ENCODE measurements at places on chromosomes 4 and X.
A peak's percentile ranks its signal among the peaks of the same experiment; 100 is the strongest.

DNA sequence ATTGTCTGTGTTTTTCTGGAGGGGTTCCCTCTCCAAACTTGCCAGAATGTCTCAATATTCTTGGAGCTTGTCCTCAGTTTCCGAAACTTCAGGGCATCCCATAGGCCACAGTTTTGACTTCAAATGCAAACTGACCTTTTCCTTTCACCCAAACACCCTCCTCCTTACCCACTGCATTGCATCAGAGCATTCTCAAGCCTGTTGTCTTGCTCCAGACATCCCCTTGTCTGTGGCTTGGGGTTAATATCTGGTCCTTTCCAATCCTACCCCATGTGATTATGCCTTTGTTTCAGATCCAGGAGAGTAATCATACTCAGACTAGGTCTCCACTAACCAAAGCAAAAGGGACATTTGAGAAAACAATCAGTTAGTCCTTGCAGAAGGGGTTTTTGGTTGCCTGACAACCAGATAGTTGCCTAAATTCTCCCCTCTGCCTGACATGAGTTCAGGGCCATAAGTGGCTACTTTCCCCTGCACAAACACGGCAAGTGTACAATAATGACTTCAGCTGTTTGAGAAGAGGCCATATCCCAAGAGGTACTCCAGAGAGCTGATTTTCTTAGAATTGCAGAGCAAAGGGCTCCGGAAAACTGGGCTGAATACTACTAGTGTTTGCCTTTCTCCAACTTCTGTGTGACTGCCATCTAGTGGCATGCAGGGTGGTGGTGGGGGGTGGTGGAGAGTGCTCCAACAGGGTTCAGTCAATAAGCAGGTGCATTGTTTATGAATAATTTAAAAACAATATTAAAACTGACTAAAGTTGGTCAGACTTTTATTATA lies 130.2 kb downstream of the CHRDL1 start:
- DNase-seq: peak; percentile 27

GRCh38 chrX:114959729-114960128 lies 57.7 kb downstream of the IL13RA2 start:
- no peak for DNase-seq

- no peak for DNase-seq
These were observed 12.5 kb downstream of the KLHL15 start for GRCh38 chrX:24014388-24015018.

- no peak for DNase-seq
These were observed 66.1 kb upstream of the ZNF827 start for GRCh38 chr4:146004730-146005129.

- DNase-seq: no peak
These were observed 75.2 kb downstream of the JAKMIP1 start for GRCh38 chr4:6125103-6125651.

DNA sequence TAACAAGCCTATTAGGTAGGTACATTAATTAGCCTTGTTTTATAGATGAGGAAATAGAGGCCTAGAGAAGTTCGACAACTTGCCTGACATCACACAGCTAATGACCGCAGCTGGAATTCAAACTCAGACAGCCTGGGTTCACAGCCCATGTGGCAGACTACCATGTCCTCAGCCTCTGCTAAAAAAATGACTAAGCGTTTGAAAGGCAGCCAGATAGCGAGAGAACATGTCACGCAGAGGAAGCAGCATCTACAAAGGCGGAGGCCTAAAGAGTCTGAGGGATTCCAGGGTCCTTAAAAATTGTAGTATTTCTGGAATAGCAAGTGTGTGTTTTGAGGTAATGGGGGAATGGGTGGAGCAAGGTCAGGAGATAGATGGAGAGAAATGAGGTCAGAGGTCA lies 33.2 kb upstream of the BMP15 start:
- DNase-seq: no peak

- DNase-seq: no peak
These were observed 114.2 kb downstream of the ZNF827 start for GRCh38 chr4:145824463-145824862.

GRCh38 chr4:65416891-65417290 lies 253.4 kb downstream of the EPHA5 start:
- DNase-seq: no peak

DNA sequence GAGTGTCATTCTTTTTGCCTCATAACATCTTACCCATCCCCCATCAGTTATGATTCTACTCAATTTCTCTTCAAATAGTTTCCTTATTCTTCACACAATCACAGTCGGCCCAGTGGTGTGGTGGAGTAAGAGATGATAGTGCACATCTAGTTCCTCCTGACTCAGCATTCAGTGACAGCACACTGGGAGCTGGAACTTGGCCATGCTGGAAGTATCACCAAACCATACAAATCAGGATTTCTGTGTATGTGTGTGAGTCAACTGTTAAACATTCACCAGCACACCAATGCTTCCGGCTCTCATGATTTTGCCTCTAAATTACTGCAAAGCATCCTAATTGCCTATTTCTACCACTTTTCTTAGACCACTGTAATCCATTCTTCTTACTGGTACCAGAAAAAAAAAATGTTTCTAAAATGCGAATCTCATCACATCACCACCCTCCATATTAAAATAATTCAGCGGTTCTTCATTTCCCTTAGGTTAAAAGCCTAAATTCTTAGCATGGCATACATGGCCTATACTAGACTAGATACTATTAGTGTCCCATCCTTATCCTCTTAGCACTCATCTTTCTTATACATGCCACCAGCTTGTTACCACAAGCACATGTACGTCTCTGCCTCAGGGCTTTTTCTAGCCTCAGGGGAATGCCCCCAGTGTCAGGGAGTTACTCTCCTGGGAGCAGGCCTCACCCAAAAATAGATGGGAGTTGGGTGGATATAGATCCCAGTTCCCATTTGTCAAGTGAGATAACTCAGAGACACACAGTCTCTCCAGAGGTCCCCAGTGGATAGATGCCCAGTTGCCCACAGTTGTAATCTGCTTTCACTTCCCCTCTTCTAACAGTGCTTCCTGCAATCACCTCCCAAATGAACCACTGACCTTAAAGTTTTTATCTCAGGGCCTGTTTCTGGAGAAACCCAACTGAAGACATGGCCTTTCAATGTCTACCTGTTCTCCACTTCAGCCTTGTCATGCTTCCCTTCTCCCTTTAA lies 49.2 kb upstream of the DDX53 start:
- no peak for DNase-seq

DNA sequence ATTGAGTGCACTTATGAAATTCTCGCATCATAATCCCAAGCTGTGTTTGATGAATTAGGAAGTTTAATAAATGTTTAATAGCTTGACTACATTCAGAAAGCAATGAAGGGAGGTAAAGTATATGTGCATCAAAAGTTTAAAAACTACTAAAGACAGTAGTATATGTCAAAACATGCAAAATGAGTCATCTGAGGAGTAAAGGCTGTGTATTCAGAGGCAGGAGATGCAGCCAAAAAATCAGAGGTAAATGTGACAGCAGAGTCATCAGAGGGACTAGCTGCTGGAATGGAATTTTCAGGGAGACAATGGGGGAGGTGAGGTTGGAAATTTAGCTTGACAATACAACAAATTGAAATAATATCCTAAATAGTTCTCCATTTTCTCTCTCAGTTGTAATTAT lies 127.0 kb upstream of the FUNDC1 start:
- DNase-seq: no peak

GRCh38 chrX:30795981-30796958 lies 92.8 kb downstream of the TAB3 start:
- no peak for DNase-seq

- no peak for DNase-seq
These were observed 2.0 kb upstream of the SOD3 start for GRCh38 chr4:24793219-24794005.

- DNase-seq: no peak
These were observed 117.3 kb downstream of the FAM133A start for GRCh38 chrX:93791304-93791703.

GRCh38 chr4:175947117-175947722 lies 118.4 kb upstream of the WDR17 start:
- peak; percentile 50 for DNase-seq

DNA sequence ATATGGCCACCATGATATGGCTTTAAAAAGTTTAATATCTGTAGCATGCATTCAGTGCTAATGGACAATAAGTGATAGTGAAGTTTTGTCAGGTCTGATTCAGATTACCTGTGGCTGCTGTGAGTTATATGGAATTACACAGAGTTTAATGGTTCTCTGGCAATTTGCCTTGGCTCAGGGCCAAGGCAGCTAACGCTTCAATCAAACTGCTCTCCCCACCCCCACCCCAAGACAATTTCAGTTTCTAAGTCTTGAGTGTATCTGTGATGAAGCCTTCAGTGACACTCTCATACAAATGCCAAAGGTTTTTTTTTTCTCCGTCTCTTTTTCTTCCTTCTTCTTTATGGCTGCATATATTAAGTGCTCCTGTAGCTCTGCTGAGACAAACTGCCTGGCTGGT lies 106.6 kb downstream of the SHROOM4 start:
- DNase-seq: no peak

DNA sequence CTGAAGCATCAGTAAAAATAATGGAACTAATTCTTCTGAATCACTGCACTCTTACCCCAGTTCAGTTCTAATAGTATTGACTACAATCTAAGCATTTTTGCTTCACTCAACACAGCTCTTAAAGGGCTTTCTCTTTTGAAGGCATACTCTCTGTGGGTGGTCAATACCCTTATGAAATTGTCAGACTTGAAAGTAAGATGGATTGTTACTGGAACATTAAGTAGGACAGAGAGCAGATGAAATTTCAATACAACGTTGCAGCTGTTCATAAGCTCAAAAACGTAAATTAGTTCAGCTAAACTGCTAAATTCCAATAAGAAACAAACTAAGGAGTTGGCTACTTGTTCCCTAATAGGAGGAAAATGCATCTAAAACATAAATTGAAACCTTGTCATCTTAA lies 352.3 kb upstream of the TENM3 start:
- DNase-seq: no peak

DNA sequence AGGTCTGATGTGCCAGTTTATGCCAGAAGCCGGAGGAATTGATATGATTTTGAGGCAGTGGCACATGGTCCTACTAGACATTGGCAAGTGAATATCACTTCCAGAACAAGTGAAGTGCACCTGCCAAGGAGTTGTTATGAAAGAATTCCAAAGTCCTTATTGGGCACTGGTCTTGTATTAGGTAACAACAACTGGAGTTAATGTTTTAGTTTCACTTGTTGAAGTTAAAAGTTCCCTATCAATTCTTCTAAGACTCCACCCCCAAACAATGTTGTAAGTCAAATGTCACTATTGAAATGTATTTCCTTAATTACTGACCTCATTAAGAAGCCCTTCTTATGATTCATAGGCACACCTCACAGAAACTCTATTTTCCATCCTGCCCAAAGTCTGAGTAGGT lies 3.1 kb downstream of the TET2 start:
- no peak for DNase-seq

DNA sequence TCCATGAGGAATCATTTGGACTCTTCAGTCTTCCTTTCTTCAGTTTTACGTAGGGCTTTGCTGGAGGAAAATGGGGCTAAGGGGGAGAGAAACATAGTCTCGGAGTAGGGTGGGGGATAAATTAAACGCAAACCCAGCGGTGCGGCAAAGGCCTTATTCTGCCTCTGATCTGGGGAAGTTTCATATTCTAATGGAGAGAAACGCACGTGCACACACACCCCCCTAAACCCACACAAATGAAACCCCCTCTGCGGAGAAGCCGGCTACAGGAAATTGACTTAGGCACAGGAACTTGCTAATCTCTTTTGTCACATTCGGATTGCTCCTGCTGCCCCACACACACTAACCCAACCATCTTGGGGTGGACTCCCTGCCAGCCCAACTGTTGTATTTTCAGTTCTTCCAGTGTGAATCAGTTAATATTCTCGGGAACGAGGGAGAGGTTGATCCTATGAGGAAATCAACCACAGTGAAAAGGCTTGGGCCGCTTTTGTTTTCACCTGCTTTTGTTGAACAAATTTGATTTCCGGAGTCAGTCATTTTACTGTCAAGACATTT lies at the start of gene RHOH:
RHOH (plus strand) TSS at position 308 of the 558 bp plus-strand sequence. CDS start 46,356 bp downstream, outside the sequence.
- DNase-seq: no peak

DNA sequence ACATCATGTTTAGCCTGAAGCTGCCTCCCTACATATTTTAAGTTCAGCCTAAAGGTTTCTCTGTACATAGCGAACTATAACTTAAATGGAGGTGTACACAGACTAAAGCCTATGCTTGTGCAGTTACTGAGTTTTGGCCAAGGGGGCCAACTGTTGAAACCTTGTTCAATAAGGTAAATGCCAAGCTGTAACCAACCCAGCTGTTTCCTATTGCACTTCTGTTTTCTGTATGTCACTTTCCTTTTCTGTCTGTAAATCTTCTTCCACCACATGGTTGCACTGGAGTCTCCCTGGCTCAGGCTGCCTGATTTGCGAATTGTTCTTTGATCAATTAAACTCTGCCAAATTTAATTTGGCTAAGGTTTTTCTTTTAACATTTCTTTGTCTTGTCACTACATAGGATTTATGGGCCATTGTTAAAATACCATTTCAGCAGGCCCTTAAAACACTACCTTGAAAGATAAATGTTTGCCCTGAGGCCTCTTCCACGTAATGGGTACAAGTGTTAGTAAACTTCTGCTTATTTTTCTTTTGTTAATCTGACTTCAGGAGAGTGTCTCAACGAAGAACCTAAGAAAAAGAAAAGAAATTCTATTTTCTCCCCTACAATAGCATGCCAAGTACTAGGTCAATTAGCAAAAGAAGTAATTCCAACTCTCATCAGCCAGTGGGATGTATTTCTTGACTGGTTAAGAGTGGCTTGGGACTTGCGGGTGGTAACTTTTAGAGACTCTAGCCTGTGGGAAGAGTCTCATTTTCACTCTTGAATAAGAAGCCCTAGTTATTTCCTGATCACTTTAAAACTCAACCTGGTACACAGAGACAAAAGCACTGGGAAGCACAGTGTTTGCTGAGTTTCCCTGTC lies 45.7 kb upstream of the PRSS12 start:
- DNase-seq: no peak

DNA sequence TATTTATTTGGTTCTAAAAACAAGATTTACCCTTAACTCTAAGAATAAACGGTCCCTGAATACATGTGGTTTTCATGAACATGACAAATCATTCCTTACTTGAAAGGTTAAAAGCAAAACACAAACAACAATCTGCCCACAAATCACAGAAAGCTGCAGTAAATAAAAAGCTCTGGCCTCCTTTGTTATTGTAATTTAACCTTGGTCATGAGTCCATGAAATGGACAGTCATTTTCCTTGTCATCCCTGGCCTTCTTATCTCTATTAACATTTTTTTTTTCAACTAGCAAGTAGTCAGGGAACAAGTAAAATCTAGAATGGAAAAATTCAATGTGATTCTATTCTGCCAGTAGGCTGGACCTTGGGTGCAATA lies 92.7 kb downstream of the SCD5 start:
- no peak for DNase-seq

DNA sequence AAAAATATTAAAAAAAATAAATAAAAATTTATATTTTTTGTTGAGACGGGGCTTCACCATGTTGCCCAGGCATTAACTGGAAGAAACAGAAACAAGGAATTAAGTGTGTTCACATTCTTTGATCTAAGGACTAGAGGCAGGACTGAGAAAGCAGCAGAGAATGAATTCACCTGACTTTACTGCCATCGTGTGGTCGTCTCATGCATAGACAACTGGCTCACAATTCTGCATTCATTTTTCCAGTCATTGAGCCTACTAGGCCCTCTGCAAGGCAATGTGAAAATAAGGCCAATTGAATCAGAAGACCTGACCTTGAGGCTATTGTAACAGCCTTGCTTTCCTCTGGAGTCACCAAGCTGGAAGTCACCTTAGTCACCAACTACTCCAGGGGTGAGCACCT lies 37.4 kb downstream of the LHFPL1 start:
- DNase-seq: peak; percentile 57
